ENCODE measurements at places on chromosomes 16 and 17. TPM values are rescaled to one million over a fixed set of nuclear protein-coding genes. Genes with fewer than 3 reads are reported as not detected.

- H3K4me3 ChIP-seq, result no peak overlapping the region
- no peaks in the 10 kb centered on the region for H3K4me1 ChIP-seq
- H3K36me3 ChIP-seq, result no peaks in the 10 kb centered on the region
- no peak for DNase-seq
Observed at GRCh38 chr17:1251866-1252608, 18.2 kb upstream of the BHLHA9 start.

DNA sequence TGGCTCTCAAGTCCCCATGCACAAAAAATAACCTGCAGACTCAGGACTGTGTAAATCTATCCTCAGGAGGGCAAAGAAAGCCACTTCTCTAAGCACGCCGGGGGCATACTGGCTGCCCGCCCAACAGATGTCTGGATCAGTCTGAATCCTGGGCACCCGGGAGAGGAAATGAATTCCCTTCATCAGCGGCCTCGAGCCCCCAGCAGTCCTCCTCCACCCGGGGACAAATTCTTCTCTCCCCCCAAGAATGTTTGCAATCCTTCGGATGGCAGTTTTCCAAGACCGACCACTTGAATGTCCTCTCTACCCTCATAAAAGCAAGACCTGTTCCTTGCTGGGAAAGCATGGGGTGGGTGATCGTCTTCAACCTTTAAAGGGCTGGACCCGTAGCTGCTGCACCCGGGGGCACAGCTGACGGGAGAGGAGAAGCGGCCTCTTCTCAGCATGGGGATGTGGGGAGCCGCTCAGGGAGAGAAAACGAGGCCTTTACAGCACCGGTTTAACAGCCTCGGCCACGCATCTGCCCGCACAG is 9.4 kb upstream of the MAP2K3 start:
- H3K4me3 ChIP-seq, result peak overlapping the region; percentile 75
- DNase-seq, result no peak
- H3K27me3 ChIP-seq, result no peaks in the 10 kb centered on the region
- peak overlapping the region; percentile 74 for H3K27ac ChIP-seq
- no peaks in the 10 kb centered on the region for H3K36me3 ChIP-seq

GRCh38 chr17:81337476-81337879 is 42.4 kb upstream of the SLC38A10 start:
- no peak overlapping the region for H3K4me3 ChIP-seq
- H3K36me3 ChIP-seq, result peaks cover 4% of the 10 kb centered on the region
- no peak for DNase-seq

The NOL3 gene
- 15.8 TPM for total RNA-seq

- peaks cover 15% of the 10 kb centered on the region for H3K36me3 ChIP-seq
- H3K27ac ChIP-seq, result no peak overlapping the region
- DNase-seq, result no peak
- H3K4me3 ChIP-seq, result no peak overlapping the region
- H3K27me3 ChIP-seq, result no peaks in the 10 kb centered on the region
Observed at GRCh38 chr16:1509307-1510221, 16.4 kb downstream of the TELO2 start.

DNA sequence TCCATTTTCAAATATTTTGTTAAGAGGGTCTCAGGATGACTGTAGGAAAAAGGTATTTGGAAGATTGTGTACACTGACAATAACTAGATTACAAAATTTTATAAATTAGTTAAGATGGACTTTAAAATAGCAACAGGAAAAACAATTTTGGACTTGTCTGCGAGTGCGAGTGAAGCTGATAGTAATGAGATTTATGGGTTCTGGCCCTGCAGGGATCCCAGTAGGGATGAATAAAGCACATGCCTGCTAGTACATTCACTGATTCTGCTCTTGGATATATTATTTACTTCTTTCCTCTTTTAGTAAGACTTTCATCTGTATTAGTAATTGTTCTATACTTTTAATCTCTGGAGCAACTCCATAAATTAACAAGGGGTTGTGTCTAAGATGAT is 28.2 kb downstream of the PRKCA start:
- peaks cover 32% of the 10 kb centered on the region for H3K4me1 ChIP-seq
- no peaks in the 10 kb centered on the region for H3K27me3 ChIP-seq
- no peak overlapping the region for H3K4me3 ChIP-seq
- peaks cover 5% of the 10 kb centered on the region for H3K36me3 ChIP-seq
- no peak for DNase-seq

The EVPL gene
- not detected for total RNA-seq

DNA sequence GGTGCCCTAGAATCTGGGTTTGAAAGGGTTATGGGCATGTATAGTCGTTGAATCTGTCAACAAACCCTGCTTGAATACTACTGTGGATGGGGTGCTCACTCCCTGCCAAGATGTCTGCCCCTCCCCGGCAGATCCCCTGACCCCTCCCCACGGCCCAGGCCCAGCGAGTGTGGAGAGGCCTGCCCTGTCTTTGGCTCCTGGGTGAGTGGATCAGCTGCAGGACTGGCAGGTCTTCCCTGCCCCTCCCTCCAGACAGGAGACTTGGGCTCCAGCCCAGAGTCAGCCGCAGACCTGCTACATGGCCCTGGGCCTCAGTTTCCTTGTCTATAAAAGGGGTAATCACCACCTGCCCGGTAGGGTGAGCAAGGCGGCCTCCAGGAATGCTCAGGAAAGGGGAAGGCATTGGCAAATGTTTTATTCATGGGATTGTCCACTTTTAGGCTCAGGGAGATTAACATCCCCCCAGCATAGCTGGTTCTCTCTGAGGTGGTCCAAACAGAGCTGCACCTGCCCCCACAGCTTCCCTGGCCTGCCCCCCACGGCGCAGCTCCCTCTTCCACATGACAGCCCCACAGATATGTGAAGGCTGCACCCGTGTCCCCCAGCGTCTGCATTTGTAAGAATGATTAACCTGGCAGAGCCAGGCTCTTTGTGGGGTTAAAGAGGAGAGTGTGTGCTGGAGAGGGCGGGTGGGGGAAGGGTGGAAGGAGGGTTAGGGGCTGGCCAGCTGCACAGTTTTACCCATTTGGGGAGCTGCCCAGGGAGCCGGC is 18.5 kb upstream of the SPNS2 start:
- no peak overlapping the region for H3K4me3 ChIP-seq
- peaks cover 13% of the 10 kb centered on the region for H3K4me1 ChIP-seq
- H3K27me3 ChIP-seq, result peaks cover 6% of the 10 kb centered on the region
- H3K27ac ChIP-seq, result no peak overlapping the region
- DNase-seq, result no peak

GRCh38 chr17:72192800-72193192 is 72.0 kb downstream of the SOX9 start:
- no peaks in the 10 kb centered on the region for H3K4me1 ChIP-seq
- no peaks in the 10 kb centered on the region for H3K36me3 ChIP-seq
- no peak overlapping the region for H3K27ac ChIP-seq
- no peak for DNase-seq
- peaks cover 2% of the 10 kb centered on the region for H3K27me3 ChIP-seq
- no peak overlapping the region for H3K4me3 ChIP-seq

DNA sequence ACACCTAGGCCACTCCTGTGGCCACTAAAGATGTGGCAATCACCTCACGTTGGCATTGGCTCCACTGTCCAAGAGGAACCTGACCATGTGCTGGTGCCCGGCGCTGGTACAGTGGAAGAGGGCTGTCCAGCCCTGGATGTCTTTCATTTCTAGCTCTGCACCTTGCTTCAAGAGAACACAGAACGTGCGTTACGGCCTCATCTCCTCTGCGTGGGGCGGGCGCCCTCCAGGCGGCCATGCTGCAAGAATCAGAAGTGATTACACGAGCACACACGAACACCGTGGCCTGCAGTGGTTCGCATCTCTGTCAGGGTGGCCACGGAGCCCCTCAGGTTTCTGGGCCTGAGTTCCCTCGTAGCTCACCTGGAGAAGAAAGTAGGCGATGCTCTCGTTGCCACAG is 7.5 kb downstream of the ANKS3 start:
- H3K4me1 ChIP-seq, result no peaks in the 10 kb centered on the region
- no peaks in the 10 kb centered on the region for H3K27me3 ChIP-seq

DNA sequence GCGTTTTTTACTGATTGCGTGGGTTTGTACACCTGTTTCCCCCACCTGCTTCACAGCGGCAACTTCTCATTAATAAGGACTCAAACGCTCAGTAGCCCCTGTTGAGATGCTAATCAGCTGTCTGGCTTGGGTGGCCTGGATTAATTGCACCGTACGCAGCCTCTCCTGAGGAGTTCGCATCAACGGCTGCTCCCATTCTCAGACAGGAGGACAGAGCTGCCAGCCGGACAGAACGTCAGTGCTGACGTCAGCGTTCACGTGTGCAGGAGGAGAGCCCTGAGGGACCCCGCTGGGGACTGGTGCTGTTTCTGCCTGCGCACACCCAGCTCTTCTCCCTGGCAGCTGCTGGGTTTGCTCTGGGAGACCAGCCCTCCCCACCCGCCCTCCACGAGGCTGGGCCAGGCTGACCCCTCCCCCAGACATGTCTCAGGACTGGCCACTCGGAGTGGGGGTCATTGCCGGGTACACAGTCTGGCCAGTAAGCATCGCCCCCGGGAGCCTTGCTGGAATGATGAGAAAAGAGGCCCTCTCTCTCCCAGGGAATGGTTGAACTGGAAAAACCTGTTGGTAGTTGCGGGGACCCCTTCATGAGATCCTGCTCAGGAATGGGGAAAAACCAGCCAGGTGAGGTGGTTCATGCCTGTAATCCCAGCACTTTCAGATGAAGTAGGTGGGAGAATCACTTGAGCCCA is 5.7 kb upstream of the BANP start:
- no peaks in the 10 kb centered on the region for H3K36me3 ChIP-seq
- no peak for DNase-seq
- peaks cover 1% of the 10 kb centered on the region for H3K4me1 ChIP-seq
- no peak overlapping the region for H3K4me3 ChIP-seq
- no peaks in the 10 kb centered on the region for H3K27me3 ChIP-seq

DNA sequence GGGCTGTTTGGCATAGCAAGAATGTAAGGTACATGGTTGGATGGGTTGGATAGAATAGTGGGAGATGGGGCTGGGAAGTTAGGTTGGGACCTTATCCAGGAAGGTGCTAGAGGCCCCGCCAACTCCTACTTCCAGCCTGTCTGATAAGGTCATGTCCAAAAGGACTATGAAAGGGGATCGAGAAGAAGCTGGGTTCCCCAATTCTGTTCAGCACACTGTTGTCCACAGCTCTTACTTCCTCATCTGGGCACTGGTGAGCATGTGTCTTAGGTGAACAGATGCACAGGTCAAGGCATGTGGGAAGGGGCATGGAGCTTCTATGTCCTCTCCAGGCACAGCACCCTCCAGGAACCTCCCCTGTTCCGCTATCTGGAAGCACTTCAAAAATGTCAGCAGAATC is 5.6 kb upstream of the ULK2 start:
- no peak overlapping the region for H3K4me3 ChIP-seq
- no peaks in the 10 kb centered on the region for H3K4me1 ChIP-seq
- peaks cover 20% of the 10 kb centered on the region for H3K27me3 ChIP-seq
- H3K27ac ChIP-seq, result no peak overlapping the region
- H3K36me3 ChIP-seq, result no peaks in the 10 kb centered on the region

The GDPD1 gene
- 3.3 TPM for total RNA-seq

Measured in osteocyte (in vitro differentiated cells).